Activated CD4-positive, alpha-beta T cell treated with anti-CD3 and anti-CD28 coated beads, Interleukin-2, amount 50 U/mL, for 4 hours (primary cell): ENCODE measurements at places on chromosomes 6 and 20.

GRCh38 chr20:48348022-48348421 is 479.8 kb downstream of the PREX1 start:
- no peak for DNase-seq

DNA sequence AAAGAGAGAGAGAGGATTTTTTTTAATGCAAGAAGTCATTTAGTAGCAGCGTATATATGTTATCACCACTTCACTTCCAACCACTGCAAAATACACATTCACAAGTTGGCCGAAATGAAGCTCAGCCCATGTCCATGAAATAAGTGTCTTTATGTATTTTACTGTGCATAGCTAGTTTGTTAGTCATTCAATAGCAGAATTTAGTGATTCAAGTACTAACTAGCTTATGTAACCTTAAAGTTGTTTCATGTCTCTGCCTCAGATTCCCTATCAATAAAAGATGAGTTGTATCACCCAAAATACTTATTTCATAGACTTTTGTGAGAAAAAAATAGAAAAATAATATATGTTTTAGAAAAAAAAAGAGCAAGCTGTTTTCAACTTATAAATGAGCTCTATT is 153.7 kb upstream of the PRDM1 start:
- no peak for DNase-seq

- no peak for DNase-seq
Measured at GRCh38 chr6:121830736-121831135, 395.3 kb downstream of the GJA1 start.

- DNase-seq = no peak
Measured at GRCh38 chr6:108116546-108117426, 42.2 kb upstream of the OSTM1 start.
